Activated naive CD8-positive, alpha-beta T cell treated with anti-CD3 and anti-CD28 coated beads, Interleukin-2, amount 10 ng/mL, durations not matched to agents 7 days and 5 days (primary cell): ENCODE measurements at places on chromosomes 3 and 15. TPM values are rescaled to one million over a fixed set of nuclear protein-coding genes. Genes with fewer than 3 reads are reported as not detected.

Gene ZNF385D
- total RNA-seq: not detected

Gene RSRC1
- 48.9 TPM for total RNA-seq

DNA sequence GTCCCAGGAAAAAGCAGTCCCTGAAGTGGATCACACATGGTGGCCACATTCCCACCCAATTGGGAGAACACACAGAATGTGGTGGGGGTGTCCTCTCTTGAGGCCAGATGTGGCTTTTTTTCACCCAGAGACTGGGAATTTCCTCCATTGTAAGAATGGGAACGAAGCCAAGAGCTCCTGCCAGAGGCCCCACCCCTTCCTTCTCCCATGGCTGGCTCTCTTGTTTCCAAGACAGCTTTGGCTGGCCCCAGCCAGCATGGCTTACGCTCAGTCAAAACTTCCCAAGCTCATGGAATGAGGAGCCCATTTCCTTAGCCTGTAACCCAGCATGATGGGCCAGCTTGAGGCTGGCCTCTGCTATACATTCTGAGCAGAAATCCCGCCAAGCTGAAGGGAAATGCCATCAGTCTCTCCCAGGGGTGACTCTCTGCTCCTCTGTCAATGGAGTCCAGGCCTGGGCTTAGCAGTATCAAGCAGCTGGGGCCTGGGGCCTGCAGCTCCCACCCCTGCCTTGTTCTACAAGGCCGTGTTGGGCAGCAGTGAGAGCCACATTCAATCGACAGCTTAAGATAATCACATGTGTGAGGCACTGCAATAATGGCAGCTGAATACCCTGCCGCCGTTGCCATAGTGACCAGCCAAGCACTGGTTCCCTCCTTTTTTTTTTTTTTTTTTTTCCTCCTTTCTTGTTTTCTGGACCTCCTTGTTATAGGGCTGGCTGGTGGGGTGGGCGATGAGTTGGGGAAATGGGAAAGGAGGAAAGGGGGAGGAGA lies 142.4 kb downstream of the EPHB1 start:
- H3K36me3 ChIP-seq: no peaks in the 10 kb centered on the region
- H3K27ac ChIP-seq: no peak overlapping the region
- H3K4me3 ChIP-seq: no peak overlapping the region
- DNase-seq: no peak
- H3K4me1 ChIP-seq: no peaks in the 10 kb centered on the region

DNA sequence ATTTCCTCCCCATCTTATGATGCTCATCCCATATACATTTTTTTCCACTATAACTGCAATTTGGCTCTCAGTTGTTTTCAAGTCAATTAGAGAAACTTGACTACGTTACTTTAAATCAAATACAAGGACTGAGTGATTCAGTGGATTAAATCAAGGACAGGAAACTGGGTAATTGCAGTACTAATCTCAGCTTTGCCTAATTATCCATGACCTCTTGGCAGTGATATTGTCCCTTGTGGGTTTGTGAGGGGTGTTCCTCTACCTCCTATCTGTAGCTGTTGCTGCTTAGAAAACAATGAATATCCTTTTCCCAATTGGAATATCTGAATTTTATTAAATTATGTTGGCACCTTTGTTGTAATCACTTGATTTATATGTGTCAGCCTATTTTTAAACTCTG lies 79.4 kb downstream of the ZPLD1 start:
- H3K4me1 ChIP-seq: no peaks in the 10 kb centered on the region
- H3K4me3 ChIP-seq: no peak overlapping the region
- H3K36me3 ChIP-seq: no peaks in the 10 kb centered on the region
